ENCODE measurements at places on chromosomes 11 and 22.

DNA sequence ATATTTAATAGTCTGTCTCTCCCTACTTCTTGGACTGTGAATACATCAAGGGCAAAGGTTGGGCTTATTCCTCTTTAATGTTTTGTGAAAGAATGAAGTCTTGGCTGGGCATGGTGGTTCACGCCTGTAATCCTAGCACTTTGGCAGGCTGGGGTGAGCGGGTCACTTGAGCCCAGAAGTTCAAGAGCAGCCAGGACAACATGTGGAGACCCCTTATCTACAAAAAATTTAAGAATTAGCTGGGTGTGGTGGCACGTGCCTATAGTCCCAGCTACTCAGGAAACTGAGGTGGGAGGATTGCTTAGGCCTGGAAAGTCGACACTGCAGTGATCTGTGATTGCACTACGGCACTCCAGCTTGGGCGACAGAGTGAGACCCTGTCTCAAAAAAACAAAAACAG, 20.2 kb downstream of the RNF121 start:
- DNase-seq = no peak

- no peak for DNase-seq
Observed at GRCh38 chr11:33449798-33450197, 192.6 kb downstream of the HIPK3 start.

DNA sequence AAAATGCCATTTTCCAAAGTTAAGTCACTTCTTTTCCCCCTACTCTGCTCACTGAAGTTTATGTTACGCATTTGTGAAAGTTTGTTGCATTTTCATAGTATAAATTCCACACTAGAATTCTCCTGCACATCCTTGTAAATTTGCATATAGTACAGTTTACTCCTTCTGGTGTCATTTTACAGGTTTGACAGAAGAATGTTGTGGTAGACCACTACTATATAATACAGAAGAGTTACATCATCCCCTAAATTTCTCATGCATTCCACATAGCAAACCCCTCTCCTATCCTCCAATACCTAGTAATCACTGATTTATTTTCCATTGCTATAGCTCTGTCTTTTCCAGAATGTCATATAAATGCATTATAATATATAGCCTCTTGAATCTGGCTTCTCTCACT, 64.5 kb downstream of the CCDC73 start:
- no peak for DNase-seq

DNA sequence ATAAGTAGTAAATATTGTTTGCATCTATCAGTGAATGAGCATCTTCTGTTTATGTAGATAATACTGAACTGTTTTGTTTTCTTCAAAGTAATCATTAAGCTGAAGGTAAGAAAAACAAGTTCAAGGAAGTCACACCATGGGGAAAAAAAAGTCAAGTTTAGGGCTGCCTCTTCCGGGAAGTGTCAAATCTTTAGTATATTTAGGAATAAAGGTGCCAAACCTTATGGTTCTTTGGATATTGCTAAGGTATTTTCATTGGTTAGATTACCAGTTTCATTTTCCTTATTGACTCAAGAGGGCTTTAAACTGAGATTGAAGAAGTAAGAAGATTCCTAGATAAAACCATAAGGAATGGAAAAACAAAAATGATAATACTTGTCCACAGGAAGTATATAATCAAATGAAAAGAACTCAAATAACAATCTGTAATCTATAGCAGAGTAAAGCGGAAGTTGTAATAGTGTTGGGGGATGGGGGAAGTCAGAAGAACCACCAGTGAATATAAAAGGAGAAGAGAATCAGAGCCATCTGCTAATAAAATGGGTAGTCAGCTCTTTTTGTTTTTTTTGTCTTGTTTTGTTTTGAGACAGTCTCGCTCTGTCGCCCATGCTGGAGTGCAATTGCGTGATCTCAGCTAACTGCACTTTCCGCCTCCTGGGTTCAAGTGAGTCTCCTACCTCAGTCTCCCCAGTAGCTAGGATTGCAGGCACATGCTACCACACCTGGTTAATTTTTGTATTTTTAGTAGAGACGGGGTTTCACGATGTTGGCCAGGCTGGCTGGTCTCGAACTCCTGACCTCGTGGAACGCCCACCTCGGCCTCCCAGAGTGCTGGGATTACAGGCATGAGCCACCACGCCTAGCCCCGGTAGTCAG, 2.3 kb downstream of the ATM start:
- no peak for DNase-seq

DNA sequence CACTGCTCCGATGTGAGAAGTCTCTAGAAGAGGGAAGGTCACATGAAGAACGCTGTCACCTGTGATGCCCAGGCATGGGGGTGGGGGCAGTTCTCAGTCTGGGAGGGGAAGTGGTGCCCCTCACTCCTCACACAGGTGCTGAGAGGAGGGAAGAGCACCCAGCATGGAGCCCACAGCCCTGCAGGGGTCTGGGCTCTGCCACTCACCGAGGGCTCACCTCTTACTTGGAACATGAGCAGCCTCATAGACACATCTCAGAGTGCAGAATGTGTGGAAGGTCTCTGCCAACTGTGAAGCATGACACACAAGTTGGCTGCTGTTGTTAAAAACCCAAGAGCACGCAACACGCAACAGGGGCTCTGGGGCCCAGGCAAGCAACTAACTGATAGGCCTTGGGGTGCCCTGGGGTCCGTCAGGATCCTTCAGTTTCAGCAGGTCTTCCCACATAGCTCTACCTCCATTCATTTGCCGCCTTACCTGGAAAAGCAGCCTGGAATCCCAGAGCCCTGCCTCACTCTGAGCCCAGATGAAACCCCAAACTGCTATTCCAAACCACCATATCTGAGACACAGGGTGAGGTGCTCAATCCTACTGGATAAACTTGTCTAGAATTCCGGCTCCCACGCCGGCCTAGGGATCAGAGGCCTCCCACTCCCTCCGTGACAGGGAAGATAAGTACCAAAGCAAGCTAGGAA, 17.5 kb upstream of the TMPRSS4 start:
- no peak for DNase-seq

DNA sequence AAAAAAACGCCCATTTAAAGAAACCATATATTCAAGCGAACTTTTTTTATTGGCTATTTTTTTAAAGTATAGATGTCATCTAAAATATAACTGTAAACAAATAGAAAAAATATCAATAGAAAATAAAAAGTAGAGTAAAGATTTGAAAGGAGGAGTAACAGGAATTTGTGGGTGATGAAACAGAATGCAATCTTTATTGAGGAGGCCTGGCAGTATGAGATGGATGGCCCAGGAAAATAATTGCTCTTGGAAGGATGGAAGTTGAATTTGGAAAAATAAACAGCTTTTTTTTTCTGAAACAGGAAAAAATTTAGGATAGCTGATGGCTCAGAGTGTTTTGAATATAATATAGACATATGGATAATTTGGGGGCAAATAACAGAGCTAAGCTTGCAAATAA, 219.0 kb downstream of the CASP12 start:
- no peak for DNase-seq

GRCh38 chr11:44241851-44242250, 68.1 kb downstream of the ALX4 start:
- no peak for DNase-seq

GRCh38 chr11:64892411-64892831, 14.0 kb upstream of the EHD1 start:
- DNase-seq = no peak

DNA sequence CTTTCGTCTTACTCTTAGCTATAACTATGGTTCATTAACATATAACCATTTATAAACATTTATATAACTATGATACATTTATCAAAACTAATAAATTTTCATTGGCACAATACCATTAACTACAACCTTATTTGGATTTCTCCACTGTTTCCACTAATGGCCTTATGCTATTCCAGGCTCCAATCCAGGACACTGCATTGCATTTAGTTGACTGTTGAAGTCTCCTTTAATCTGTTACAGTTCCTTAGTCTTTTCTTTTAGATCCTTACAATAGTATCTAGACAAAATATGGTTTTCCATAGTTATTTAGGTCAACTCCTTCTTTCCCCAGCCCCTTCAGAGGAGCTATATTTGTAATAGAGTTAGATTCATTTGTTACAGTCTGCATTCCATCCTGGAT, 47.2 kb downstream of the CCDC34 start:
- no peak for DNase-seq

- no peak for DNase-seq
Observed at GRCh38 chr22:28395920-28396753, 283.5 kb downstream of the TTC28 start.

DNA sequence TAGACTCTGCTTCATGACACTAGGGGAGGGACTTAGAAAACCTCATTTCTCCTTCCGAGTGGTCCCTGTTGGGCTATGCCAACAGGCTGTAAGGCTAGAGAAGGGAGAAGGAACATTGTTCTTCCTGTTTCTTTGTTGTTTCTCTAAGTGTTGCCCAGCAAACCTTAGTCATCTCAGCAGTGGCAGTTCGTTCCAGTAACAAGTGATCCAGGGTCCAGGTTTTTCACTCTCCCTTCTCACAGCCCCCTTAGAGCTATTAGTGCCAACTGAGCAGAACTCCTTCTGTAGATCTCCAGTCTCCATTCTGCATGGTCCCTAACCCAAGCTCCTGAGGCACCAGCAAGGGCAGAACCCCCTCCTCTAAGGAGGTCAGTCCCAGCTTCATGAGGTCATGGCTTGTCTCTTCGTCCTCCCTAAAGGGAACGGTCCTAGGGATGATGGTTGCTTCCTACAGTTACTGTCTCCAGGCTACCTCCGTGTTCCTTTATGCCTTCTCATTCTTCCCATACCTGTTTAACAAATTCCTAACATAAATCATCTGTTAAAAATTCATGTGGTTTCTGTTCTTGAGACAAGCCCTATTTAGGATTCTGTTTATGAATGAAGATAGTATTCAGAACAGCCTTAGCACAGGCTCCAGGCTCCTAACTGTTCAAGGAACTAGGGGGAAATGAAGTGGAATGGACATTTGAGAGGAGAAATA, 168.6 kb upstream of the UBASH3B start:
- no peak for DNase-seq

DNA sequence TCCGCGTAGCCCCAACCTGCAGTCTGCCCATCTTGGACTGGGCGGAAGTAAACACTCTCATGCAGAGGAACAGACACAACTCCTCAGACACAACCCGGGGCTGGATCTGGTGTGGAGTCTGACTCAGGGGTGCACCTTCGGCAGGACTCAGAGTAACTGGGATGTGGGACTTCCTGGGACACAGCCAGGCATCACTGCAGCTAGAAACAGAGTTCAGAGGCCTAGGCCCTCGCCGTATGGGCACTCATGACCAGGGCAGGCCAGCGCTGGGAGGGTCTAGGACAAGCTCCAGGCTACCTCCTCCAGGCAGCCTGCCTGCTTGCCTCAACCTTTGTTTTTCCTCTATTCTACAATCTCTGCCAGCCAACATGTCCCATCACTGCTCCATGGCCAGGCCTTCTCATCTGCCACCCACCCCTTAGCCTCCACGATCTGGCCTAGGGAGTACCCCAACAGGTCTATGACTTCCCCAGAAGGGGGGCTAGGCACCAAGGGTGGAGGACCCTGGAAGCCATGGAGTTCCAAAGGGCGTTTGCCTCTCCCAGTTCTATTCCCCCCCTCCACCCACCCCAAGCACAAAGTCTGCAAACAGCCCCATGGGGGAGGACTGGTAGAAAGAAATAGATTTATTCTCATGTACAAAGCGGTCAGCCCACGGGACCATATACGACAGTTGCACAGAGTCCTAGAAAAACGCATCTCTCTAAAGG, 98.5 kb downstream of the PDE2A start:
- no peak for DNase-seq

DNA sequence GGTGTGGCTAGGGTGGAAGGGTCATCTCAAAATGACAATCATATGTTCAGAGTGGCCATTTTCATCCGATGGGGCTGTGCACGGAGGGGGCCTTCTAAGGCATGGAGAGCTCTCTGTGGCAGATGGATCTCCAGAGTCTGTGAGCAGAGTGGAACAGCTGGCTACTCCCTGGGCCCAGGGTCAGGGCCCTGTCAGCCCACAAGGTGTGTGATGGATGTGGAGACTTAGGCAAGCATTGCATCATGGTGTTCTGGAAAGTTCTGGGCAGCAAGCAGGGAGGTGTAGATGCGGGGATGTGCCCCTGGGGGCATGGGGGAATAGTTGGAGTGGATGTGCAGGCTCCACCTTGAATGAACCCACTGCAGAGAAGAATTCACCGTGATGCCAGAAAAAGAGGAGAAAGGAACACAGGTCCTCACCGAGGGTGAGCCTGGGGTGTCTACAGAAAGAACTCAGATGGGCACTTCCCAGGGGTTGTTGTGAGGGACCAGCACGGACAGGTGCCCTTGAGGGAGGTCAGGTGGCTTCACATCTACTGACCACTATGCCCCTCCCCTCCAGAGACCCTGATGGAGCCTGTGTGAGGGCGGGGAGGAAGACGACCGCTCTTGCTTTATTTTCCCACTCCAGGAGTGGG, 51.1 kb downstream of the CHRDL2 start:
- no peak for DNase-seq

DNA sequence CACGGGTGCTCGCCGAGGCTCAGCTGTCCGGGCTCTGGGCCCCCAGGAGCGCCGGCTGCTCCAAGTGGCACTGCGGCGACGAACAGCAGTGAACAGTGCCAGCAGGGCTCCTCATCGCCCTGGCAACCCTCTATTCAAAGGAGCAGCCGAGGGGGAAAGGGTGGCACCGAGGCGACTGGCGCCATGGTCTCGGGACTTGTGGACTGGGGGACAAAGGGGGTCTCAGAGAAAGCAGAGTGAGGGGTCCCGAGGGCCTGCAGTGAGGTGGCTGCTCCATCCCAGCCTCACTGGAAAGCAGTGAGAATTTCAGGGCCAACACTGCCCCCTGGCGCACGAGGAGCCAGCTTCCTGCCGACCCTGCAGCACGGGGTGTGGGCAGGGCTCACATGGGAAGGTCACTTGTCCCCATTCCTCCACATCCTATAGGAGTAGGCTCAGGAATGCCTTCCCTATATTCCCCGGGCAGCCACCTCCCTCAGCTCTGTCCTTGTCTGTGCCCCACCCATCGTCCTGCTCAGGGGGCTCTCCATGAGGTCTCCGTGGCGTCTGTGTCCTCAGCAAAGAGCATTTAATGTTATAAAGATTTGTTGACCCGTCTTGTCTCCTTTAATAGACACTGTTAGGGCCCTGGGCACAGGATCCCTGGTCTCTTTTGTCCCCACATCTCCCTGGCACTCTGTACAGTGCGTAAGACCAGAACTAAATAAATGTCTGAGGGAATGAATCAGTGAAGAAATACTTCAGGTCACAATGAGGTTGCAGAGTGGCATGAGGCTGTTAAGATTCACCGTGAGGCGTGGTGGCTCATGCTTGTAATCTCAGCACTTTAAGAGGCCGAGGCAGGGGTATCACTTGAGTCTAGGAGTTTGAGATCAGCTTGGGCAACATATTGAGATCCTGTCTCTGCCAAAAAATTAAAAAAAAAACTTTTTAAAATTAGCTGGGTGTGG, 26.4 kb downstream of the LRFN4 start:
- peak; percentile 50 for DNase-seq

All from stimulated activated CD8-positive, alpha-beta memory T cell treated with anti-CD3 and anti-CD28 coated beads, Interleukin-12 subunit alpha, Interleukin-12 subunit beta, amount 100 ng/mL, for 1 hour (primary cell).